Left lung (tissue), 14 donors: ENCODE measurements at places on chromosomes 2 and 18. TPM values are rescaled to one million over a fixed set of nuclear protein-coding genes. Genes with fewer than 3 reads are reported as not detected.

GRCh38 chr2:147198651-147199171 lies 646.1 kb upstream of the ACVR2A start:
- H3K4me3 ChIP-seq: no peak overlapping the region
- no peaks in the 10 kb centered on the region for H3K4me1 ChIP-seq
- no peaks in the 10 kb centered on the region for H3K27me3 ChIP-seq
- DNase-seq: no peak
- H3K27ac ChIP-seq: no peak overlapping the region

DNA sequence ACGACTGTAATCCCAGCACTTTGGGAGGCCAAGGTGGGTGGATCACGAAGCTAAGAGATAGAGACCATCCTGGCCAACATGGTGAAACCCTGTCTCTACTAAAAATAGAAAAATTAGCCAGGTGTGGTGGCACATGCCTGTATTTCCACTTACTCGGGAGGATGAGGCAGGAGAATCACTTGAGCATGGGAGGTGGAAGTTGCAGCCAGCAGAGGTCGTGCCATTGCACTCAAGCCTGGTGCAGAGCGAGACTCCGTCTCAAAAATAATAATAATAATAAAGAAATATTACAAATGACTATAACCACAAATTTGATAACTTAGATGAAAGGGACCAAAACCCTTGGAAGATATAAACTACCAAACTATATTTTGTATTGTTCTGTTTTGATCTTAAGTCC lies 226.3 kb upstream of the GULP1 start:
- H3K36me3 ChIP-seq: no peaks in the 10 kb centered on the region
- H3K27ac ChIP-seq: no peak overlapping the region
- H3K4me3 ChIP-seq: no peak overlapping the region
- H3K27me3 ChIP-seq: no peaks in the 10 kb centered on the region
- no peak for DNase-seq

- H3K4me3 ChIP-seq: no peak overlapping the region
- no peaks in the 10 kb centered on the region for H3K4me1 ChIP-seq
- DNase-seq: no peak
- H3K36me3 ChIP-seq: no peaks in the 10 kb centered on the region
Measured at GRCh38 chr2:65494078-65494477, 61.7 kb upstream of the SPRED2 start.

DNA sequence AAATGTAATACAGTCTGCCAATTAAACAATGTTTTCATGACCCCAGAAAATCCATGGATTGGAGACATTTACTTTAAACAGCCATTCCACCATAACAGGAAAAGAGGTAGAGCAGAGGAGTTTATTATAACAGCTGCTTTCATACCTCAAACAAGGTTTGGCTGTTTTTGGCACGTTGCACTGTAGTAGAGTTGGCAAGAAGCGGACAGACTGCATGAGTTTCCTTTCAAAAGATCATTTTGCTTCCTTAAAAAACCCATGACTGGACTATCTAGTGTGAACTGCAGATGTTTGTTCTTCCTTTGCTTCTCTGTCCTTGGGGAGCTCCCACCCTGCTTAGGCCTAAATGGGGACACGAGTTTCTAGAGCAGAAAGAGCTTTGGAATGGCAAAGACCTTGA lies 108.5 kb upstream of the THOC1 start:
- H3K27ac ChIP-seq: no peak overlapping the region
- H3K4me3 ChIP-seq: no peak overlapping the region
- H3K4me1 ChIP-seq: peaks cover 75% of the 10 kb centered on the region
- no peaks in the 10 kb centered on the region for H3K27me3 ChIP-seq

DNA sequence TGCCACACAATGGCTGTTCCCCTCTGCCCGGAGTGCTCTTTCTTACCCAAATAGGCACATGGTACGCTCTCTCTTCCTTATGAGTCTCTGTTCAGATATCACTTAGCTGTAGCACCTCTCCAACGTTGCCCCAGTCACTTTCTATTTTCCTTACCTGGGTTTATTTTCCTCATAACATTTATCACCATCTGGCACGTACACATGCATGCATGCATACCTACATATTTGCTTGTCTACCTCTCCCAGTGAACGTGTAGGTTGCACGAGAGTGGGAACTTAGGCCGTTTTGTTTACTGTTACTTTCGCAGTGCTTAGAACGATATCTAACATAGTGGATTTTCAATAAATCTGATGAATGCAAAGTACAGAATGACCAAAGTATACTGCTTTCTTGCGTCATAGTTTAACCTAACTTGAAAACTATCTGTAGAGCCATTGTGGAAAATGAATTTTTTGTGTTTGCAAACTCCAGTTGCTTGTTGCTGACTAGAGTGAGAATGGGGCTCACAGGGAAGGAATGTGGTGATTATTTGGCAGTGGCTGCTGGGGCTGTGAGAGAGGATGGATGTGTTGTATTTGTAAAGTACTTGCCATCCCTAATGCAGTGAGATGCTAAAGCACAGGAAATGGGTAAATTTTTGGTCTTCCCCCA lies 47.1 kb downstream of the ACSL3 start:
- H3K27me3 ChIP-seq: no peaks in the 10 kb centered on the region
- no peak overlapping the region for H3K4me3 ChIP-seq
- no peaks in the 10 kb centered on the region for H3K4me1 ChIP-seq
- no peak overlapping the region for H3K27ac ChIP-seq
- peak; percentile 13 for DNase-seq
- peaks cover 20% of the 10 kb centered on the region for H3K36me3 ChIP-seq

- no peaks in the 10 kb centered on the region for H3K27me3 ChIP-seq
- H3K4me1 ChIP-seq: peaks cover 6% of the 10 kb centered on the region
- no peaks in the 10 kb centered on the region for H3K36me3 ChIP-seq
- no peak overlapping the region for H3K27ac ChIP-seq
- H3K4me3 ChIP-seq: no peak overlapping the region
- no peak for DNase-seq
Measured at GRCh38 chr2:129816813-129817574, 162.5 kb upstream of the RAB6C start.

DNA sequence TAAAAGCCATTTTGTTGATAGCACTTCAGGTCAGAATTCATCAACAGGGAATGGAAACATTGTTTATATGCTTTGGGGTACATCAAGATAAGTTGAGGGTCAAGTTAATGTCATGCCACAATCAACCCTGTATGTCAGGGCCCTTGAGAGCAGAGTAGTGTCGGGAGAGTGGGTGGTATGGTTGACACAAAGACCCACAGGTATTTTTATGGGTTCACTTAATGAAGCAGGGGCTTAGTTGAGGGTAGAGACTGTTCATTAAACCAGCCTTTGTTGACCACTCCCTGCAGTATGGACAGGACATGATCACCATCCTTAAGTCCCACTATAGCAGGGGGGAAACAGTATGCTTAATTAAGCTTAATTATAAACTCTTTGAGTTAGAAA lies 5.7 kb downstream of the RPL37A start:
- DNase-seq: no peak
- peaks cover 73% of the 10 kb centered on the region for H3K36me3 ChIP-seq
- H3K4me1 ChIP-seq: peaks cover 32% of the 10 kb centered on the region
- H3K4me3 ChIP-seq: no peak overlapping the region
- H3K27ac ChIP-seq: no peak overlapping the region
- no peaks in the 10 kb centered on the region for H3K27me3 ChIP-seq

- H3K4me3 ChIP-seq: no peak overlapping the region
- H3K27me3 ChIP-seq: no peaks in the 10 kb centered on the region
- H3K36me3 ChIP-seq: no peaks in the 10 kb centered on the region
- no peak for DNase-seq
- H3K4me1 ChIP-seq: no peaks in the 10 kb centered on the region
Measured at GRCh38 chr18:52352920-52353319, 12.9 kb downstream of the DCC start.

GRCh38 chr2:162221064-162221463 lies 22.2 kb downstream of the FAP start:
- H3K27me3 ChIP-seq: no peaks in the 10 kb centered on the region
- no peak overlapping the region for H3K27ac ChIP-seq
- H3K36me3 ChIP-seq: no peaks in the 10 kb centered on the region
- peak; percentile 74 for DNase-seq
- H3K4me3 ChIP-seq: no peak overlapping the region

GRCh38 chr2:55314985-55315384 lies 46.0 kb upstream of the MTIF2 start:
- no peaks in the 10 kb centered on the region for H3K36me3 ChIP-seq
- DNase-seq: no peak
- H3K4me1 ChIP-seq: no peaks in the 10 kb centered on the region
- H3K27me3 ChIP-seq: no peaks in the 10 kb centered on the region
- no peak overlapping the region for H3K4me3 ChIP-seq

GRCh38 chr18:13619505-13620205 lies 106.7 kb downstream of the FAM210A start:
- no peak overlapping the region for H3K4me3 ChIP-seq
- no peak overlapping the region for H3K27ac ChIP-seq
- no peaks in the 10 kb centered on the region for H3K27me3 ChIP-seq
- no peak for DNase-seq
- H3K36me3 ChIP-seq: no peaks in the 10 kb centered on the region

DNA sequence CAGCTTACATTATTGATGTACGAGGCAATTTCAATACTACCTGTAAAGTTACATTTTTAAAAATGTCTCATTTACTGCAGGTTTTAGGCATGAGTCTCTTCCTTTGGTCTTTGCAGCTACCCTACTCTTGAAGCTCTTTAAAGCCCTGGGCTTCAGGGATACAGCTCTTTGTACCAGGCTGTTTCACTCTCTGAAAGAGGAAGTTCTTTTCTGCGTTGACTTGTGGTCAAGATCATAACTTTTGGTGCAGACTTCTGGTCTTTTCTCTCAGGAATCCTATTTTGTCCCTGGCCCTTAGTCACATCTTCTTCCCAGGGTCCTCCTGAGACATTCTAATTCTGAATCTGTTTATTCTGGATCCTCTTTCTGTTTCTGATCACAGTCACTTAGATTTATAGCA lies 16.6 kb upstream of the HRH4 start:
- no peak overlapping the region for H3K27ac ChIP-seq
- no peak overlapping the region for H3K4me3 ChIP-seq
- H3K27me3 ChIP-seq: no peaks in the 10 kb centered on the region
- H3K4me1 ChIP-seq: no peaks in the 10 kb centered on the region
- no peaks in the 10 kb centered on the region for H3K36me3 ChIP-seq

Gene ALPP
- 3.1 TPM for total RNA-seq

Gene CREG2
- not detected for total RNA-seq

Gene CHST9
- 0.12 TPM for total RNA-seq

Gene NT5DC4
- 1.1 TPM for total RNA-seq

Gene CDH19
- 0.85 TPM for total RNA-seq

Gene FAM161A
- total RNA-seq: 3.7 TPM

Gene IL1RL2
- total RNA-seq: 1.5 TPM
